ENCODE measurements at places on chromosomes 5 and 9. TPM values are rescaled to one million over a fixed set of nuclear protein-coding genes. Genes with fewer than 3 reads are reported as not detected.

DNA sequence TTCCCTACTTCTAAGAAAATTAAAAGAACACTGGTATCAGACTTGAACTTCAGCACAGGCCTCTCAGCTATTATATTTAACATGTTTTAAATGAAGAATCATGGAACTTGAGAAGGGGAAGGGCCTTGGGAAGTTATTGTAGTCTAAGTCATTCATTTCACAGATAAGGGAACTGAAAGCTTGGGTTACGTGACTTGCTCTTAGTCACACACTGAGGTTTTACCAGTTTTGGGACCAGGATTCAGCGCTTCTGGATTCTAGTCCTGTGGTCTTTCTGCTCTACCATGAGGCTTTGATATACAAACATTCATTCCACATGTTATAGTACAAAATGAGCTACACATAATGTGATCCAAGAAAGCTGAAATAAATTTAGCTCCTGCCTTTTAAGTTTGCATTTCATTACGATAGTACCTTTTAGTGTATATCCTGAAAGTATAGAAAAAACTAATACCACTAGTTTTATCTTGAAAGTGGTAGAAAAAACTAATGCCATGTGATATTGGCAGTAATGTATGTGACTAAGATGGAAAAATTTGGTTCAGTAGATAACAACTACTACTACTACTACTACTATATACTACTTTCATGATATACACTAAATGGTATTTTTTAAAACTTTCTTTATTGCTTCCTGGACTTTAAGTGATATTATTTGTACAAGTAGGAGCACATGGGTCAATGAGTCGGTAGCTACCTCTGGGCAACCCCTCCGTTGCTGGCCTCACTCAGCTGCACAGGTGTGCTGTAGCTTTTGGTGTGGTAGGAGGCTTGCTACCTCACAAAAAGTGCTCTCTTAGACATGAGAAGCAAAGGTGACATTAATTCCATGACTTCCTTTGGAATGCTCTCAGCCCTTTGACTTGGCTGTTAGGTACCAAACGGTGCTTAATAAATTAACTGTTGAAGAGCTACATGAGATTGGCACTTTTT, 40.7 kb downstream of the F2RL2 start:
- no peaks in the 10 kb centered on the region for H3K36me3 ChIP-seq
- H3K27me3 ChIP-seq: no peaks in the 10 kb centered on the region
- no peak overlapping the region for H3K4me3 ChIP-seq
- no peak overlapping the region for H3K27ac ChIP-seq

DNA sequence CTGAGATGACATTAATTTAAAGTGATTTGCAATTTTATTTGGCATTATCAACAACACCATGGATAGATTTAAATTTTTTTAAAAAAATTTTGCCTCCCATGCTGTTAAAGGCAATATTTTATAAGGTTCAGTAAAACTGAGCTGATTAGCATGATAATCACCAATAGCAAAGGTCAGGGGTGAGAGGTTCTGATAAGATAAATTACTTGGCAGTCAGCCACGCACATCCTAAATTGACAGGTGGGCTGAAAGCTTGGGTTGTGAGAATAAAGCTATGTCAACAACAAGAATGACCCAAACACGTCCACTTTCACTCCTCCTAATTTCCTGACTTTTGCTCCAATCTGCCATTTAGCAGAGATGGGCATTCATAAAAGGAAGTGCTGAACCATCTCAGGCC, 127.1 kb downstream of the LHFPL2 start:
- no peak overlapping the region for H3K27ac ChIP-seq
- no peaks in the 10 kb centered on the region for H3K36me3 ChIP-seq
- no peak overlapping the region for H3K4me3 ChIP-seq
- DNase-seq: no peak
- H3K27me3 ChIP-seq: no peaks in the 10 kb centered on the region

GRCh38 chr5:113179156-113179555, 202.6 kb downstream of the DCP2 start:
- DNase-seq: no peak
- H3K36me3 ChIP-seq: no peaks in the 10 kb centered on the region
- H3K27me3 ChIP-seq: no peaks in the 10 kb centered on the region

Gene RNF183
- total RNA-seq: not detected

GRCh38 chr9:2461892-2462291, 159.7 kb upstream of the VLDLR start:
- H3K4me3 ChIP-seq: no peak overlapping the region
- no peaks in the 10 kb centered on the region for H3K27me3 ChIP-seq
- peaks cover 8% of the 10 kb centered on the region for H3K4me1 ChIP-seq

- H3K27ac ChIP-seq: no peak overlapping the region
- H3K36me3 ChIP-seq: no peaks in the 10 kb centered on the region
- no peak overlapping the region for H3K4me3 ChIP-seq
- H3K27me3 ChIP-seq: no peaks in the 10 kb centered on the region
- H3K4me1 ChIP-seq: no peaks in the 10 kb centered on the region
Observed at GRCh38 chr5:155562158-155562557, 548.6 kb downstream of the KIF4B start.

DNA sequence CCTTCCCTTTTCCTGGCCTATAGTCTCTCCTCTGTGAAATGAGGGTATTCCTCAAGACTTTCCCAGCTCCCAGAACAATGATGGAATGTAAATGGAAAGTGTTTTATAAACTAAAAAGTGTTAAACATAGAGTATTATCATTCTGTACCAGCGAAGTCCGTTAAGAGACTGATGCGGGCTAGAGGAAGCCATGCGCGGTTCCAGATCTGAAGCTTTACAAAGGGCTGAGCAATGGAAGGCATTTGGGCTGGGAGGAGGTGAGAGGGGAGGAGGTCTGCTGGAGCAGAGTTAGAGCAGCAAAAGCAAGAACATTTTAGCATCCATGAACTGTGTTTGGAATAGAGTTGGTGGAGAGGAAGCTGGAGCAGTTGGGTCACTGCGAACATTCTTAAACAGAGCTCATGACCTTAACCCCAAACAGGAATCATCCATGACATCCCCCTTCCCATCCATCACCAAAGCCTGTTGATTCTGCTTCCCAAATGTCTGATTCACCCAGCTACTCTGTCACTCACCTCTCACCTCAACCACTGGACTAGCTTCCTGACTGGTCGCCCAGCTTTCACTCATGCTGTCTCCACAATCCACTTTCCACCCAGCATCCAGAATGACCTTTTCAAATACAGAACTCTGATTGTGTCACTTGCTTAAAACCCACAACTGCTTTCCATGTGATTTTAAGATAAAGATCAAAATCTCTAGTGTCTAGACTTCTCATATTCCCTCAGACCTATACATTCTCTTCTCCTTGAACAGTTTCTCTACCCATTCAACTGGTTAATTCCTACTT, 37.1 kb downstream of the CDK5RAP2 start:
- no peaks in the 10 kb centered on the region for H3K27me3 ChIP-seq
- peaks cover 91% of the 10 kb centered on the region for H3K36me3 ChIP-seq
- H3K4me3 ChIP-seq: no peak overlapping the region
- no peaks in the 10 kb centered on the region for H3K4me1 ChIP-seq
- no peak overlapping the region for H3K27ac ChIP-seq

Gene SLC35D2
- total RNA-seq: 3.1 TPM

DNA sequence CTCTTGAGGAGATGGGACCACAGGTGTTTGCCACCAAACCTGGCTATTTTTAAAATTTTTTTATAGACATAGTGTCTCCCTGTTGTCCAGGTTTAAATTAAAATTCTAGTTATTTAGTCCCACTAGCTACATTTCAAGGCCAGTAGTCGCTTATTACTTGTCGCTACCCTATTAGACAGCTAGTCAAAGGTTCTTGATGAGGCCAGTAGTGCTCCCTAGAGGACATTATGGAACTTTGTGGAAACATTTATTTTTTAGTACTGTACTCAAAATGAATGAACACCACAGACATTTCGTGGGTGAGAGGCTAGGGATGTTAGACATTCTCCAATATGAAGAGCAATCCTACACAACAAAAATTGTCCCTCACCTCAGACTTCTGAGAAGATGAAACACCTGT, 14.4 kb upstream of the GRXCR2 start:
- H3K4me3 ChIP-seq: no peak overlapping the region
- no peaks in the 10 kb centered on the region for H3K36me3 ChIP-seq
- H3K27ac ChIP-seq: no peak overlapping the region
- no peaks in the 10 kb centered on the region for H3K4me1 ChIP-seq
- DNase-seq: no peak

- no peaks in the 10 kb centered on the region for H3K36me3 ChIP-seq
- H3K27me3 ChIP-seq: peaks cover 2% of the 10 kb centered on the region
- no peaks in the 10 kb centered on the region for H3K4me1 ChIP-seq
- DNase-seq: no peak
Observed at GRCh38 chr9:115596021-115596745, 478.2 kb upstream of the TNC start.

DNA sequence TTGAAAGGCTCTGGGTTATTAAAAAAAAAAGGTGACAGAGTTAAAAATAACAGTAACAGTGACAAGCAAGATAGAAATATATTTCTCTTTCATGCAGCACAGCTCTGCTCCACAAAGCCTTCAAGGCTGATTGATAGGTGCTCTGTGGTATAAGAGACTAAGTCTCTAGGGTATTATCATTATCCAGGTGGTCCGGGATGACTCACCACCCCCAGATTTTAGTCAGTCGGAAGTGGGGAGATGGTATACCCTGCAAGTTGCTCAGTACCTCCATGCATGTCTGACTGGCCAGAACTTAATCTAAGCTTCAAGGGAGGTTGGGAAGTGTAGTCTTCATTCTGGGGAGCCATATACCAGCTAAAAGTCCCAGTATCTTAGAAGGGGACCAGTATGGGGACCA, 76.1 kb downstream of the SLC1A3 start:
- H3K4me3 ChIP-seq: no peak overlapping the region
- H3K36me3 ChIP-seq: peaks cover 63% of the 10 kb centered on the region
- no peaks in the 10 kb centered on the region for H3K4me1 ChIP-seq
- H3K27me3 ChIP-seq: no peaks in the 10 kb centered on the region
- DNase-seq: no peak

- H3K27ac ChIP-seq: peak overlapping the region; percentile 47
- H3K4me3 ChIP-seq: no peak overlapping the region
- H3K4me1 ChIP-seq: peaks cover 8% of the 10 kb centered on the region
- no peaks in the 10 kb centered on the region for H3K27me3 ChIP-seq
- no peaks in the 10 kb centered on the region for H3K36me3 ChIP-seq
- DNase-seq: peak; percentile 86
Observed at GRCh38 chr5:172740428-172741205, 30.4 kb downstream of the DUSP1 start.

Gene FAM120AOS
- total RNA-seq: 35.1 TPM

GRCh38 chr5:114988096-114988495, 181.6 kb downstream of the TRIM36 start:
- no peaks in the 10 kb centered on the region for H3K27me3 ChIP-seq
- no peaks in the 10 kb centered on the region for H3K36me3 ChIP-seq
- no peak overlapping the region for H3K4me3 ChIP-seq
- no peaks in the 10 kb centered on the region for H3K4me1 ChIP-seq
- no peak for DNase-seq

- H3K27me3 ChIP-seq: peaks cover 3% of the 10 kb centered on the region
- no peaks in the 10 kb centered on the region for H3K4me1 ChIP-seq
- H3K4me3 ChIP-seq: no peak overlapping the region
- no peak for DNase-seq
- no peak overlapping the region for H3K27ac ChIP-seq
Observed at GRCh38 chr5:168883991-168884390, 304.8 kb upstream of the PANK3 start.

Gene UIMC1
- total RNA-seq: 12.7 TPM

DNA sequence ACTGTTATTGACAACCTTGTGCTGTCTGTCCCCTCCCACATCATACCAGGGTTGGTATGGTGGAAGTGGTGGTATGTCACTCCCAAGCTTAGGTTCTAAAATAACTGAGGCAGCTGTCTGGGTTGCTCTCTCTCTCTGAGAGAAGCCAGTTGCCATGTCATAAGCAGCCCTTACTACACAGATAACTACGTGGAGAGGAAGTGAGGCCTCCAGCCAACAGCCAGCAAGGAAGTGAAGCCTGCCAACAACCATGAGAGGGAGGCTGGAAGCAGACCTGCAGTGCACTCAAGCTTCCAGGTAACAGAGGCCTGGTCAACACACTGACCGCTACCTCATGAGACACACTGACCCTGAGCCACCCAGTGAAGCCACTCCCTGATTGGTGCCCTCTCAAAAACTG, 18.6 kb downstream of the CTNNAL1 start:
- no peak overlapping the region for H3K4me3 ChIP-seq
- peaks cover 33% of the 10 kb centered on the region for H3K36me3 ChIP-seq
- H3K27me3 ChIP-seq: no peaks in the 10 kb centered on the region
- peaks cover 7% of the 10 kb centered on the region for H3K4me1 ChIP-seq
- peak overlapping the region; percentile 54 for H3K27ac ChIP-seq
